Stimulated activated CD4-positive, alpha-beta T cell treated with anti-CD3 and anti-CD28 coated beads, TNF-alpha, amount 100 ng/mL, for 4 hours (primary cell): ENCODE measurements at places on chromosomes 6 and 20.

DNA sequence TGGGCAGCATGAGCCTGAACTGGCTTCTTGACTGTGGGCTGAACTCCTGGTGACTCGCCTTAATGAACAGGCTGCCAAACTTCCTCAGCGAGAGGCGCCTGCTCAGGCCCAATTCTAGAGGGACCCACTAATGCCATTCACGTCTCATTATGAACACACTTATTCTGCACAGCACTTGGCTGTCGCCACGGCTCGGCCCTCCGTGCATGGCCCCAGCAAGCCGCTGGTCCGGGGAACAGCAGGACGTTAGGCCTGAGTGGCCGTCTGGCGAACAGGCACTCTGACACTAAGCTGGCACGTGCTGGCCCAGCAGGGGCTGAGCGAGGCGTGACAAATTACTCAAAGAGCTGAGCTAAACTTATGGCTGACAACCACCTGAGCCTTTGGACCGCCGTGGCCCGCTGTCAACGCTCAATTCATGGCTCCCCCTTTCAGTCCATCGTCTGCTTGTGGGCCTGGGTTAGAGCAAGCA lies 45.9 kb downstream of the INSM1 start:
- no peak for DNase-seq

- DNase-seq: no peak
Measured at GRCh38 chr6:116247285-116247684, 6.6 kb downstream of the TSPYL4 start.

GRCh38 chr6:98586163-98586562 lies 248.2 kb upstream of the POU3F2 start:
- no peak for DNase-seq

GRCh38 chr20:37413023-37413334 lies 67.0 kb downstream of the SRC start:
- DNase-seq: no peak

DNA sequence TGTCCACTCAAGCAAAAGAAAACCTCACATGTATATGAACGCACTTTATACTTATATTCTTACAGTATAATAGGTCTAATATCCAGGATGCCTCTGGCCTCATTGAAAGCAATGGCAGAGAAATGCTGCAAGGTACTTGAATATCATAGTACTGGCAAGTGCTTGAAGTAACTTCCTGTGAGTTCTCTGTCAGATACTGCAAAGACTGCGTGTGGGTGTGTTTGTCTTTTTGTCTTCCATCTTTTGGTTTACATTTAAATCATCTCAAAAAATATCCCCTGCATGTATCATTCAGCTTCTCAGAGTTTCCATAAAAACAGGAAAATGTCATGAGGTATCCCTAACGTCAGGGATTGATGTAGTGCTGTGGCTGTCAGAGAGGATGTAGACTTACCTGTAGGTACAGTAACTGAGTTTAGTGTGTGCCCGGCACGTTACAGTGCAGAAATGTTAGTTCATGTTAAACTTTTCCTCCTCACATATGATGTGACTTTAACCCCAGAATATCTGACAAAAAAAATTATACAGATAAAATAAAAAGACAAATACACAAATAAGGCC lies 184.3 kb downstream of the DST start:
- DNase-seq: no peak

DNA sequence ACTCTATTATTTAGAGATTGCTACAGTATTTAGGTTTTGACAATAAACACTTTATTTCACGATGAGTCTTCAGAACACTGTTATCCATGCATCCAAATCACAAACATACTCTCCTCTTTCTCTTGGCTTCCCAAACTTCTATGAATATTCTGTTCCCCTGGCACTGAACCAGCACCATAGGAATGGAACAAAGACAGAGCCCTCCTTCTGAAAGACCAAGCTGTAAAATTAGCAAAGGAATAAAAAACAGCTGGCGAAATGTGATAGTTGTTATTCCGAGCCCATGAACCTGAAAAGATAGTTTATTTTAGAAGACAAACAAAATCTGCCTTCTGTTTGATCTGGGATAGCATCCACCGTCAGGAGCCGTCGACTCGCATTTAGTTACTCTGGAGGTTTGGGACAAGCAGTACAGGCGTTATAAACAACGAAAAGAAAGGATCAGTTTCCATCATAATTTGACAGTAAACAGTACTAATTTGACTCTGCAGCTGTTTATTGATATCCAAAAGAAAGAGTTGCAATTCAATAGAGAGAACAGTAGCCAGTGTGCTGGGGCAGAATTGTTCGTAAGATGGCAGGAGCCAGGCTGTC lies 161.4 kb downstream of the CLIC5 start:
- no peak for DNase-seq

- DNase-seq: no peak
Measured at GRCh38 chr6:3943331-3943765, 94.2 kb downstream of the FAM50B start.
